ENCODE measurements at places on chromosomes 16 and 17.

- DNase-seq = no peak
These were observed 5.4 kb downstream of the DNAJA3 start for GRCh38 chr16:4431023-4431422.

DNA sequence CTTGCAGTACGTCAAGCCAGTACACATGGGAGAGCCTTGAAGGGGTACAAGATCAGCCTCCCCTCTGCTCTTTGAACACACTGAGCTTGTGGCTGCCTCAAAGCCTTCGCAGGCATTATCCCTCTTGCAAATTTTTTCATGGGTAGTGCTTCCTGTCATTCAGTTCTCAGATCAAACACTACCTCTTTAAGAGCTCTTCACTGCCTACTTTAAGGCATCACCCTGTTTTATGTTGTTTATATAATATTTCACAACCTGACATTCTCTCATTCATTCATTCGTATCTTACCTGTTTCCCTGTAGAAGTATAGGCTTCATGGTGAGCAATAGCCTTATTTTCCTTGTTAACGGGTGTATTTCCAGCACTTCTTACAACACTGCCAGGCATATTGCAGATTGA, 269.1 kb downstream of the CDH13 start:
- no peak for DNase-seq

- DNase-seq = no peak
These were observed 41.4 kb downstream of the FOXK2 start for GRCh38 chr17:82560802-82561428.

- no peak for DNase-seq
These were observed 317.2 kb upstream of the MYOCD start for GRCh38 chr17:12348476-12348875.

DNA sequence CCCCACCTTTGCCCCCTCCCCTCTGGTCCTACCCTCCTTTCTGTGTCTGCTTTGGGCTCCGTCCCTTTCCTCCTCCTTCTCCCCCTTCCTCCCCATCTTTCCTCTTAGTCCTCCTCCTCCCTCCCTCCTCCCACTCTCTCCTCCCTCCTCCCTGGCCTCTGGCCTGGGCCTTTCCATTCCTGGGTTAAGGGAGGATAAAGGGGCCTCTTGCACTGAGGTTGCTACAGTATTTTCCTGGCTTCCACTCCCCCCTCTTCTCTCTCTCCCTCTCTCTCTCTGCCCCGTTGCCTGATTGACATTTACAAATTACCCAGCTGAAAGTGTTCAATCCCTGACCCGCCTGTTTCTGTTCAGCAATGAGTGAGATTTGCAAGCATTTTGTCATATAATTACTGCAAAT, 44.0 kb downstream of the MRM1 start:
- no peak for DNase-seq

- peak; percentile 82 for DNase-seq
These were observed 2.9 kb downstream of the SMPD3 start for GRCh38 chr16:68445458-68445857.

DNA sequence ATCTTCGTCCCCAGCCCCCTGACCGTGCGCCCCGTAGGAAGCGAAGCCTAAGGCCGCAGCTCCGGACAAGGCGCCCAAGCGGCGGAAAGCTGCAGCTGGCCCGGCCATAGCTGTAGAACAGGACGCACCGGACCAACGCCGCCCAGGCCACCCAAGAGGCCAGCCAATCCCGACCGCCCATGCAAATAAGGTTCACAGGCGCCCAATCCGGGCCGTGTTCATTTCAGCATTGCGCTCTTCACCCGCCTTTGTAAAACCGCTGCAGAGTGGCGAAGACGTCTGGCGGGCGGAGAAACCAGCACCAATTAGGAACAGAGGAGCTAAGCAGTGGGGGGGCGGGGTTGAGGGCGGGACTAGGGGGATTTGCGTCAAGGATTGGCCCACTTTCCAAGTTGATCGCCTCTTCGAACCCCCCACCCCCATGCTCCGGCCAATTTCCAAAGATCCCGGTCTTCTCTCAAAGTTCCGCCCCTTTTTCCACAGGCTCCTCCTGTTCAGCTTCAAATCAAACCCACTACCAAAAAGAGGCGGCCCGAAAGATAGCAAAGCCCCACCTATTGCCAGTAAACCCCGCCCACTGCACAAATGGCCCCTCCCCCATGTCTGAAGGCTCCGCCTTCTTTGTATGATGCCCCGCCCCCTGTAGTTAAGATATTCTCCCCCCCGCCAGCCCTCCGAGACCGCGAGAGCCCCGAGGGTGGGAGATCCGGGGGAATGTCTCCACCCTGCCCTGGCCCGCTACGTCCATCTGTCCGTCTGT, at the start of gene TMEM256:
TMEM256 (minus strand) TSS at position 121 of the 760 bp plus-strand sequence; CDS start at position 108, 13 bp downstream.
- DNase-seq = peak; percentile 99

DNA sequence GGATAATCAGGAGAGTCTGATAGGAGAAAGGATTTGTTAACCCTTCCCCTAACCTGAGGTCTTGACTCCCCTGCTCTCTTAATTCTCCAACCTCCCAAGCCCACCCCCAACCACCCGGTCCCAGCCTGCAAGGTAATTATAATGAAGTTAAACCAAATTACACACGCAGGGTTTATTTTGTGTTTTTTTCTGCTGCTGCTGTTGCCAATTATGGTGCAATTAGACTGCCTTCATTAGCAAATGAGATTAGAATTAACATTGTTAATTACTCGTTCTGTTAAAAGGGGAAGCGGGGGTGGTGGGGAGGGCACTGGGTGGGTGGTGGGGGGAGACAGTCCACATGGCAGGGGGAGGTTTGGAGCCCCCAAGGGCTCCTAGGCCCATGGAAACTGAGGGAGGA, 128.9 kb downstream of the CCT6B start:
- DNase-seq = no peak

DNA sequence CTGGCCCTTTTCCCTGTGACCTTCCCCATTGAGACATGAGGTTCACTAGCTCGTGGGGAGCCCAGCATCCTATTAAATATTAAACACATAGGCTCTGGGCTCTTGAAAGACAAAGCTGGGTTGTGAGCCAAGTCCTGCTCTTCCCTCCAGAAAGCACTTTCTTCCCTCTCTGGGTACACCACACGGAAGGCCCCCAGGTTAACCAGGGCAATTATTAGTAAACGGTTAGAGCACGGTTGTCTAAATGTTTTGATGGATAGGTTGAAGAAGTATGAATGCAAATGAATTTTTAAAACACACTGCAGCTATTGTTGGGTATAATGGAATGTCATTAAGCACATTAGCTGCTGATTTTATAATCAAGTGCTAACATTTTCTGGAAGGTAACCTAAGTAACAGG, 32.7 kb upstream of the CDH13 start:
- DNase-seq = no peak

DNA sequence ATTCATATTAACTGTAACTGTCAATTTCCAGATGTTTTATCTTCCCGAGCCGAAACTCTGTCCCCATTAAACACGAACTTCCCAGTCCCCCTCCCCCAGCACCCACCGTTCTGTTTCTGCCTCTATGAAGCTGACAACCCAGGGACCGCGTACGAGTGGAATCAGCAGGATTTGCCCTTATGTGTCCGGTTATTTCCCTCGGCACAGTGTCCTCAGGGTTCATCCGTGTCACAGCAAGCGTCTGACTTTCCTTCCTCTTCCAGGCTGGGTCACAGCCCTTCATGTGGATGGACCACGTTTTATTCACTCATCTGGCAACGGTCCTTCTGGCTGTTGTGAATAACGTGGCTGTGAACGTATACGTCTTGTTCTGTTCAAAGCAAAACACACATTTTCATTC, 31.3 kb downstream of the METRNL start:
- DNase-seq = no peak

GRCh38 chr16:89161763-89162713, 9.5 kb upstream of the CDH15 start:
- DNase-seq = no peak

- peak; percentile 48 for DNase-seq
These were observed 922 bp downstream of the FBXL19 start for GRCh38 chr16:30924076-30924912.

DNA sequence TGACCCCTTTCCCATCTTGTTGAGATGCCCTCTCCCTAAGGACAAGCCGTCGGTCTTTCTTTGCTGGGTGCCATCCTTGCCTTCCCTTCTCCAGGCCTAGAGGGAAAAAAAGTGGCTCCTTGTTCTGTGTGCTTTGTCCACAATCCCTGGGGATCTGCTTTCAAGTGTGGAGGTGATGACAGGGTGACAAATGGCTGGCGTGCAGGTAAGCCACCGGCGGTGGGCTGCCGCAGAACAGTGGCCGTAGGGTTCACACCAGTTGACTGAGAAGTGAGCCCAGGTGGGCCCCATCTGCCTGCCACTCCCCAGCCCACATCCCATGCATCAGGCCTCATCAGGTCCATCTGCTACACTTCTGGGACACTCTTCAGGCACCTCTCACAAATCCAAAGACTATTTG, 11.4 kb upstream of the CALB2 start:
- no peak for DNase-seq

DNA sequence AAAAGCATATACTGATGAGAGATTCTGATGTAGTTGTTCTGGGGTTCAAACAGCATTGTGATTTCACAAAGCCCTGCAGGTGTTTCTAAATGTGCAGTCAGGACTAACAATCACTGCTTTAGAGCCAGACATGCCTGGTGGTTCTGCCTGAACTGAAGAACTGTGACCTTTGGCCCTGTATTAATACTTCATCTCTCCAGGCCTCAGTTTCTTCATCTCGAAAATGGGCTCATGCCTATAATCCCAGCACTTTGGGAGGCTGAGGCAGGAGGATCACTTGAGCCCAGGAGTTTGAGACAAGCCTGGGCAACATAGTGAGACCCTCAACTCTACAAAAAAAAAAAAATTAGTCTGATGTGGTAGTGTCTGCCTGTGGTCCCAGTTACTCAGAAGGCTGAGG, 3.9 kb downstream of the DNAI2 start:
- DNase-seq = no peak

DNA sequence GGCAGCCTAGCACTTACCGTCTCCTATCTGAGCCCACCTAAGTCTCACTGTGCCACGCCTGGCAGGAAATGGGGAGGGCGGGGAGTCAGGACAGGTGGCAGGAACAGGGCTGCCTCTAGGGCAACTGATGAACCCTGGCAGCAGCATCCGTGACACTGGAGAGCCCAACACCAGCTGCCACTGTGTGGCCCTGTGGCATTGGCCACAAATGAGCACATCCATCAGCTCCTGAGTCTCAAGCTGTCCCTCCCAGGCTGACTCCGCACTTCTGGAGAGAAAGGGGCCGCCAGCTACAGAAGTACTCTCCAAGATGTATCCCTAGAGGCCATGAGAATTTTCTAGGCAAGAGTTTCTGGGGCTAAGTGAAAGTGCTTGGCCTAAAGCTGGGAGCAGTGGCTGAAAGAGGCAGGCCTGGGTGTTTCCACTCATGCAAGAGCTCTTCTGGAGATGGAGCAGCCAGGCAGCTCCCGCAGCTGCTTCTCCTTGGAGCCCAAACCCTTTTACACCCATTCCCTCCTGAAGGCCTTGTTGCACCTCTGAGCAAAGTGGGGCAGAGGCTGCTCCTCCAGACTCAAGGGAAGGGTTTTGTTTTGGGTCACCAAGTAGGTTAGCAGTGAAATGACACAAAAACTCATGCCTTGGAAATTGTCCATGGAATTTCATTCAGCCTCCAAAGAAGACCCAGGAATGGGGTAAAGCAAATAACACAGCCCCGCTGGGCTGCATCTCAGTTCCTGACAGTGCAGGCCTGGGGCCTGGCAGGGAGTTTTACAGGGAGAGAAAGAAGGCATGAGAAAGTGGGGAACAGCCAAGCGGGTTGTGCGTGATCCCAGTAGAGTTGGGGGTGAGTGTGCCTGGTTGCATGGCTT, 25.8 kb downstream of the PEMT start:
- DNase-seq = no peak
